ENCODE measurements at places on chromosomes 13 and 19.

- DNase-seq = peak; percentile 44
Observed at GRCh38 chr13:75308222-75308621, 173.7 kb downstream of the TBC1D4 start.

GRCh38 chr13:102571075-102571474, 25.7 kb upstream of the TPP2 start:
- no peak for DNase-seq

GRCh38 chr13:100535426-100536135, 53.0 kb downstream of the GGACT start:
- no peak for DNase-seq

GRCh38 chr13:70708775-70709174, 600.5 kb upstream of the KLHL1 start:
- DNase-seq = no peak

GRCh38 chr19:46913198-46913851, 52.5 kb downstream of the ARHGAP35 start:
- no peak for DNase-seq

DNA sequence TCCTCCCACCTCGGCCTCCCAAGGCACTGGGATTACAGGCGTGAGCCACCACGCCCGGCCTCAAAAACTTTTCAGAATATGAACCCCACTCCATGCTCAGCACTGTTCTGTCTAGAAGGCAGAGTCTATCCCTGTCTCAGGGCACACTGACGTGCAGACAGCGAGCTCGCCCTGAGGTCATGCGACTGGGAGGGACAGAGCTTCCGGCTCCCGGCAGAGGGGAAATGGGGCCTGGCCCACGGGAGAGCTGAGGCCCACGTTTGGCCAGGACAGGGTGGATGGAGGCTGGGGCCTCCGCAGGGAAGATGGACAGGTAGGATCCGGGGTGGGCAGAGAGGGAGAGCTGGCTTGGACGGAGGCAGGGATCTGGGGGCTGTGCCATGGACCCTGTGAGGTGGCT, 2.8 kb upstream of the AZU1 start:
- DNase-seq = no peak

DNA sequence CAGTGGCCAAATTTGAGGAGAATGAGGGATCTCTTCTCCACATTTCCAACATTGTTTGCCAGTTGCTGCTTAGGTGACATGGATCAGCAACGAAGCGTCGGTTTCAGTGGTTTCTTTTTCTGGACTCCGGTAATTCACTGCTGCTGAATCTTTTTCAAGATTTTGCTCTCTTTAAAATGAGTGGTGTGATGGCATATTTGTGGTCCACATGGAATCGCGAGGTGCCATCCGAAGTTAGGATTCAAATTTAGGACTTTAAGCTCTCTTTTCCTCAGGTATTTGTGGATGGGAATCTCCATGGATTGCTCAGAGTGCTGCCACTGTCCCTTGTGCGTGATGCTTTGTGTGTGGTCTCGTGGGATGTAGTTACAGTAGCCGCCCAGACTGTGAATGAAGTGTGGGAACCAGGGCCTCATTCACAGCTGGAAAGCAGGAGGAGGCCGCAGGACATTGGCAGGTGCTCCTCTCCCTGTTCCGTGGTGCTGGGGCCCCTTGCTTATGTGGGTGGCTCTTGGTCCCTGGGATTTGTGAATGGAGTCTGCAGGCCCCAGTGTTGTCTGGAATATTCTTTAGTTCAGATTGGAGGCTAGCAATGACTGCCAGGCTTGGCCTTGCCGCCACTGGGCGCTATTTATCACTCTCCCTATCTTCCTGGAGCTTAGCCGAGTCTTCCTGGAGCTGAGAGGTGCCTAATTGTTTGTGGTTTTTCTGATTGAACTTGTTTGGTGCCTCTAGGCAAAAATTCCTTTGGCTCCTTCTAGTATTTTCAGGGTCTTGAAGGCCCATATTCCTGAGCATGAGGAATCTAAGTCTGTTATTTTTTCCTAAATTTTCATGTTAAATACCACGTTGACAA, 1.5 kb downstream of the ILF3 start:
- DNase-seq = peak; percentile 29

- DNase-seq = no peak
Observed at GRCh38 chr19:33629826-33630375, 8.1 kb downstream of the CHST8 start.

- DNase-seq = no peak
Observed at GRCh38 chr19:47404334-47405196, 14.8 kb downstream of the MEIS3 start.

GRCh38 chr19:17949956-17950309, 17.0 kb upstream of the KCNN1 start:
- DNase-seq = no peak

- no peak for DNase-seq
Observed at GRCh38 chr19:49359851-49360820, 2.1 kb downstream of the TEAD2 start.

- no peak for DNase-seq
Observed at GRCh38 chr13:111337206-111337605, 16.8 kb downstream of the TEX29 start.

DNA sequence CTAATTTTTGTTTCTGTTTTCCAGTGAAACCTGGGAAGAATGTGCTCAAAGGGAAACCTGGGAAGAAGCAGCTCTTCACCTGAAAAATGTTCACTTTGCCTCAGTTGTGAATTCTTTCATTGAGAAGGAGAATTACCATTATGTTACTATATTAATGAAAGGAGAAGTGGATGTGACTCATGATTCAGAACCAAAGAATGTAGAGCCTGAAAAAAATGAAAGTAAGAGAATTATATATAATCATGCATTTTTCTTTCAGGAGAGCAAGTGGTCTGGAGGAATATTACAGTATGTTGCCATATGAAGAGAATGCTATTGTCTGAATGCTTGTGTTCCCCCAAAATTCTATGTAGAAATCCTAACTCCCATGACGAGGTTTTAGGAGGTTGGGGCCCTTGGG, 3.4 kb downstream of the NUDT15 start:
- DNase-seq = no peak

- peak; percentile 86 for DNase-seq
Observed at GRCh38 chr19:12956446-12957388, at the start of gene GADD45GIP1. Gene GADD45GIP1 (minus strand): TSS chr19:12957223. CDS start chr19:12957212, 11 bp downstream.

DNA sequence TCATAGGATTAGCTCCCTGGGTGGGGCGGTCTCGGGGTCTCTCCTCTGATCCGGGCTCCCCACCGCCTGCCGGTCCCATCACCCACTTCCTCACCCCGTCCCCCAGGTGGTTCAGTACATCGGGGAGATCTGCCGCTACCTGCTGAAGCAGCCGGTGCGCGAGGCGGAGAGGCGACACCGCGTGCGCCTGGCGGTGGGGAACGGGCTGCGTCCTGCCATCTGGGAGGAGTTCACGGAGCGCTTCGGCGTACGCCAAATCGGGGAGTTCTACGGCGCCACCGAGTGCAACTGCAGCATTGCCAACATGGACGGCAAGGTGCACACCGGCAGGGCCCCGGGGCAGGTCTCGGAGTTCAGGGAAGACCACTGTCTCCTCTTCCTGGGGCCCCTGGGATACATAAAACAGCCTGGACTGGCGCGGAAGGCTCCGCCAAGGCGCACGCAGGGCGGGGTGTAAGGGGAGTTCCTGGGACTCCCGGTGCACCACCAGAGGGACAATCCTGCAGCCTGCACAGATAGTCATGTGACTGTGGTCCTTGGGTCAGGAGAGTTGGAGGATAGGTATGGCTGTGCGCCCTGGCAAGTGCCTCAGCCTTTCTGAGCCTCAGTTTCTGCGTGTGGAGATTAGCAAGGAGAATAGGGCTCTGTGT, 14.2 kb upstream of the PGLS start:
- DNase-seq = no peak

GRCh38 chr13:63910511-63910910, 2494.9 kb upstream of the PCDH20 start:
- DNase-seq = no peak

GRCh38 chr13:51922771-51923480, 61.2 kb downstream of the CCDC70 start:
- DNase-seq = no peak

GRCh38 chr19:14505488-14506239, 9.7 kb upstream of the GIPC1 start:
- peak; percentile 78 for DNase-seq

DNA sequence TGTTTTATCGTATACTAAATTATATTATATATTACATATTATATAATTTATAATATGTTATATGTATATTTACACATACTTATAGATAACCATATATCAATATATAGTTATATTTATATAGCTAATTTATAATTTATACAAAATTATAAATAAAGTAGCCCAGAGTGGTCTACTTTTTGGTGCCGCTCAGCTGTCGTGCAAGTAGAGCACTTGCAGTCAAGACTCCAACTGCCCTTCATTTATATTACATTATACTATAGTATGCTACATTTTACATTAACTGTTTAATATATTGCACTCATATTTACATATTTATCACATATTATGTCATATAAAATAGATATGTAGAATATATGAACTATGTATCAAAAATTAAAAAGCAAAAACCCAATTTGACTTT, 1124.7 kb upstream of the MIR17HG start:
- no peak for DNase-seq
